CD4-positive, alpha-beta T cell treated with Interleukin-15 for 1 hour (primary cell): ENCODE measurements at places on chromosomes 3 and 15.

DNA sequence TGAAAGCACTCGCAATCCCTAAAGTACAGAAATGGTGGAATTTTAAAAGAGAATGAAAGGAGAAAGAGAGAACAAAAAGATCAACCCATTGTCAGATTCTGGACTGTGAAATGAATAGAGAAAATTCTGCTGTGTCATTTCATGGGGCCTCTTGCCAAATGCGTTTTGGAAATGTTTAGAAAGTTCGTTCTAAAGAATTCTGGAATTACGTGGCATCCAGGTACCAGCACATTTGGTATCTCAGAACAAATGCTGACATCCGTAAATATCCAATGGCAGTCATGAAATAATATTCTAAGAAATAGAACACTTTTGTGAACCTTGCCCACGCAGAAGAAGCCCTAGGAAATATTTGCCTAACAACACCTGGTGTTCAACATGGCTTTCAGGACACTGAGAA is 219.2 kb downstream of the P3H2 start:
- DNase-seq: no peak

DNA sequence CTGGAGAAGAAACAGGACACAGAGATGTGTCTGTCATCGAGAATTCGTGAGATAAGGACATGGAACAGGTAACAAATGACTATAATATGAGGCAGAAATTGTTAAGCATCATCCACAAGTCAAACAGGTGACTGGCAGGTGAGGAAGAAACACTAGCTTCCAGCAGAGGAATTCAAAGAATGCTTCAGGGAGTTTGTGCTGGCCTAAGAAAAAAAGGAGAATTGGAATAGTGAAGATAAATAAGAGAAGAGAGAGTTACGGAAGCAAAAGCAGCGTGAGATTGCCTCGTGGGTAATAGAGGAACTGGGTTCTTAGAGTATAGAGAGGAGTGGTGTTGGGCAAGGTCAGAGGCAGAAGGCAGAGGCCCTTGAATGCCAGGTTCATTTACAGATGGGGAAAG is 22.9 kb upstream of the FGF12 start:
- no peak for DNase-seq

- no peak for DNase-seq
Observed at GRCh38 chr3:151795276-151795675, 18.6 kb upstream of the AADAC start.

DNA sequence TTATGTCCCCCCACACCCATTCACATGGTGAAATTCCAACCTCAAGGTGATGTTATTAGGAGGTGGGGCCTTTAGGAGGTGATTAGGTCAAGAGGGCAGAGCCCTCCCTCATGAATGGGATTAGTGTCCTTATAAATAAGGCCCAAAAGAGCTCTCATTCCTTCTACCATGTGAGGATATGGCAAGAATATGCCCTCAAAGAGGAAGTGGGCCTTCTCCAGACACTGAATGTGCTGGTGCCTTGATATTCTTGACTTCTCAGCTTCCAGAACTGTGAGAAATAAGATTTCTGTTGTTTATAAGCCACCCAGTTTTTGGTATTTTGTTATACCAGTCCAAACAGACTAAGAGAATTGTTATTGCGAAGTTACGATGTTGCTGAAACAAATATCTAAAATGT is 94.4 kb downstream of the ANKRD28 start:
- no peak for DNase-seq

GRCh38 chr15:69290346-69291164 is 8.2 kb upstream of the PAQR5 start:
- no peak for DNase-seq

GRCh38 chr3:184360070-184360928 is 1.1 kb downstream of the CLCN2 start:
- no peak for DNase-seq

DNA sequence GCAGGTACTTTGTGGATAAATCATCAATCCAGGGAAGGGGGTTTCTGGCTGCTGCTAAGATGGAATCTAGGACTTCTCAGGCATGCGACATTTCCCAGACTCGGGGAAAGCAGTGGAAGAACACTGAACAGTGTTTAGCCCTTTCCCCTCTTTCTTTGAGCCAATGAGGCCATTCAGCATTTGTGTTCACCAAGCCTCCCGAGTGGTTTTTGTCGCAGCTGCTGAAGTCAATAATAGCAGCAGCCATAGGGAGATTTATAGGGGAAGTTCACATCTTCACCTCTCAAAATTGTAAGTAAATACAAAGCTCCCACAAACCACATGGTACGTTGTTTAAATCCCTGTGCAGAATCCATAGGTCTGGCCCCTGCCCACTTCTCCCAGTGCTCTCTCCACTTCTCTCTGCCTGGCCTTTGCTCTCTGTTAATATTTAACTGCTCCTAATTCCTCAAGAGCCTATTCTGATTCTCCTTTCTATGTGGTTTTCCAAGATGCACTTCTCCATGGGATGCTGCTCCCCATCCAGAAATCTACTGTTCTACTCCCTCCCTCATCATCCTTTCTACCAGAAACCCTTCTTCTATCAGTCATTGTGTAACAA is 230.7 kb downstream of the SHQ1 start:
- no peak for DNase-seq

DNA sequence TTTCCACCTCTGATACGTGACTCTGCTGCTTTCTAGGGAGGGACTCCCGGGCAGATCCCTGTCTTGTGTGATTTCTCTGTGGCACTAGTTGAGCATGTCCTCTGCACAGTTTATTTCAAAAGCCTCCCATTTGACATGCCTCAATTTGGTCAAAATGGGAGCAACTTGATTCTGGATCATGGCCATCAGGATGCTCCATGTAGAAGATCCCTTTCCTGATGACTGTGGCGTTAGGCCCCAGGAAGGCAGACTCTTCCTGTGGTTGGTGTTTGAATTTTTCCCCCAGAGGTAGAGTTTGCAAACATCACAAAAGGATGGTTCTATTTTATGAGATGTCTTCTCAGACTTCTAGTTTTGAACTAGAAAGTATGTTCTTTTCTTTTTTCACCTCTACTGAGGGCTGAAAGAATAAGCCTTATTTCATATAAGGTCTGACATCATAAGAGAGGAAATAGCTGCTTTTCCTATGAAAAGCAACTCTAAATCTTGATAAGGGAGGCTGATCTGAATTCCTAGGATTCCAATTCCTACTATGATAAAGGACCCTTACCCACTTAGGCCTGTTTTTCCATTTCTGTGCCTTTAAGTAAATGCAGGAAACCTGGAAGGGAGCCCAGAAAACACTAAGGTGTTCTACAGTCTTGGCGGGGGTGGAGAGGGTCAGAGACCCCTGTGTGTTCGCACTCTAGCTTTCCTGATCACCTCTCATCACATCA is 243.8 kb upstream of the CHRM5 start:
- no peak for DNase-seq

DNA sequence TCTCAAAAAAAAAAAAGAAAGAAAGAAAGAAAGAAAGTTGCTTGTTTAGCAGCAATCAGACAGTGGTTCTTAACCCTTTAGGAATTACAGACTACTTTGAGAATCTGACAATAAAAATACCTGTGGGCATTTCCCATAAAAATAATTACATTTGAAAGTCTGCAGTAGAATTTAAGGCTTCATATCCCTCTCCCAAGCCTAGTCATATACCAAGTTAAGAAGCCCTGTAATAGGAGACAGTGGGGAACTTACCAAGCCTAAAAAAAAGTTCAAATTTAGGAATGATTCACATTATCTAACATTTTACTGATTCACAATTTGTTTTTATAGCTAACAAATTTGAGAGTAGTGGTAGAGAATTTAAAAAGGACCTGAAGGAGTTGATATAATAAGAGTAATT is 47.5 kb downstream of the LRRFIP2 start:
- DNase-seq: no peak

DNA sequence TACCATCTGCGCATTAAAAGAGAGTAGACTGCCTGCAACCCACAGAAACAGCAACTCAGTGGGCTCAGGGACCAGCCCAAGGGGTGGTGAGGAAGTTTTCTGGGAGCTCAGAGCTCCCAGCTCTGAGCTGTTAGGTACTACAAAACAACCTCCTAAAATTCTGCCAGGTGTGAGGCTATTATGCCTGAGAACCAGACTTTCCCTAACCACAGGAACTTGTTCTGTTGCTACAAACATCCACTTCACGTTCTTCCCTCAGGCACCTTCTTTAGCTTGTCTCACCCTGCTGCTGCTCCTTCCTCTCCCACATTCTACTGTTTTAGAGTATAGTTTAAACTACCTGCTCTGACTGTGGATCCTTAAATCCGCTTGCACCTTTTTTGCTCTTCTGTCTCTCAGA is 399.4 kb downstream of the ROBO1 start:
- DNase-seq: no peak

- no peak for DNase-seq
Observed at GRCh38 chr3:184300378-184300720, 1.3 kb downstream of the PSMD2 start.

DNA sequence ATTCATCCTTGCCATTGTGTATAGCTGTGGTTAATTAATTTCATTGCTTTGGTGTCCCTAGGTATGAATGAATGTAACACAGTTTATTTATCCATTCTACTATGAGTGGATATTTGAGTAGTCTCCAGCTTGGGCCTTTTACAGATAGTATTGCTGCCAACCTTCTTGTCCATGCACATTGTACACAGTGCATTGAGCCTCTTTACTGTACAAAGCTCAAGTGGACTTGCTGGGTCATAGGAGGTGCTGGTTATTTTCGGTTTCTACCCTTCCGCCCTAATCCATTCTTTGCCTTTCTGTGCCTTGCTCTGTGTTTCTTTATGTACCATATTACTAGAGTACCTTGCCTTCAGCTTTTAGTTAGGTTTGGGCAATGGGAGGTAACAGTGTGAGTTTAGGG is 60.7 kb downstream of the DUT start:
- no peak for DNase-seq

DNA sequence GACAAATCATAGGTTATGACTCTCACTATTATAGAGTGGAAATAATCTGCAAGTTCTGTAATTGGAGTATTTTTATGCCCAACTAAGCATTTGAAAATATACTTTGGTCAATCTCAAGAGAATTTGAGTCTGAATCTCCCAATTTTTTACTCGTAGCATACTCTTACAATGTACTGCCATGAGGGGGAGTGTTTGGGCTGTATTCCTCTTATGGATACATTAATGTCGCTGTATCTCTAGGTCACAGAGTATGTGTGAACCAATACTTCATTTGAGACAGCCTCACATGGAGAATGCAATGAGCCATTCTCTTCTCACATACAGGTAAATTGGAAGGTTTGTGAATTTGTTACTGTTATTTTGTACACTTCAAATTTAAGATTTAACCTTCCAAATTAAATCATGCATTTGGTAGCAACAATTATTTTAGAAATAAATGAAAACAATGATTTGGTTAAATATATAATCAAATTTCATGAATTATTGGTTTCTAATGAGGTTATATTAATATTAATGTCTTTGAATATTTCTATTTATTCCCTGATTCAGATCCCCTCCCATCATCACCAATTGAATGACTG is 5.5 kb upstream of the CD200 start:
- DNase-seq: peak; percentile 36

- DNase-seq: no peak
Observed at GRCh38 chr3:12221663-12222062, 63.0 kb upstream of the TIMP4 start.

GRCh38 chr3:100852840-100853239 is 140.4 kb downstream of the ABI3BP start:
- no peak for DNase-seq

DNA sequence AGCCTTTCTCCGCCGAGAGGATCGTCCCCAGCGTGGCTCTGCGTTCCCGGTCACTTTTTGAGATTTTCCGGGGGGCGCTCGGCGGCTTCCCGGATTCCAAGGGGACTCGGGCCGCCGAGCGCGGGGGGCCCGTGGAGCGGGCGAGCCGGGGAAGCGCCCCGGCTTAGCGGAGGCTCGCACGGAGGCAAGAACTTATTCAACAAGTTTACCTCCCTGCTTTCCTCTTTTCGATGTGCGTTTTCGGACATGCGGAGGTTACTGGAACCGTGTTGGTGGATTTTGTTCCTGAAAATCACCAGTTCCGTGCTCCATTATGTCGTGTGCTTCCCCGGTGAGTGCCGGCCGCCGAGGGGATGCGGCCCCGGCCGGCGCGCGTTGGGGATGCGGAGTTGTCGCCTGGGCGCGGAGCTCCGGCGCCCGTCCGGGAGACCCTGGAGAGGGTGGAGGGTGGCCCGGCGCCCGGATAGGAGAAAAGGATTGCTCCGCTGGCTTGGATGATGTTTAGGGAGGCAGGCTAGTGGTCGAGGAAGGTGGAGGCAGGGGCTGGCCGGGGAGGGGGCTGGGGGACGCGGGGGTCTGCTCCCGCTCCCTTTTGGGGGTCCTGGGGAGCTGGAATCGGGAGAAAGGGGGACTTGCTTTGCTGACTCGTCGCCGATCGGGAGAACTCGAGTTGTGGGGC is 810 bp downstream of the PTPRG start:
- no peak for DNase-seq

DNA sequence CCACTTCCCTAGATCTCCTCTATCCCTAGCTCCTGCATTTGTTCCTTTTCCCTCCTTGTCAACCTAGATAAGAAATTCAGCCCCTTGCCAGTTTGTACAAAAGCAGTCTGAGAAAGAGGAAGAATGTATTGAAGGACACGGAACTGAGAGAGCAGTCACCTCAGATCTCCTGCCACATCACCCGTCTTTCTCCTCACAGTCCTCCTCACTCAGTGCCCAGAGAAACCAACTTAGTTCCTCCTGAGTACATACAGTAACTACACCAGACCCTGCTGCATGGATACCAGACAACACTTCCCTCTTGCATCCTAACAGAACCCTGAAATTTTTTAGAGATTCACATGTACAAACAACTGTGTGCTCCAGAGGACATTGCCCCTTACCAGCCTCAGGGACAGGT is 563.6 kb upstream of the ADAMTS9 start:
- DNase-seq: no peak

- DNase-seq: no peak
Observed at GRCh38 chr15:33315044-33315443, 4.3 kb downstream of the RYR3 start.

DNA sequence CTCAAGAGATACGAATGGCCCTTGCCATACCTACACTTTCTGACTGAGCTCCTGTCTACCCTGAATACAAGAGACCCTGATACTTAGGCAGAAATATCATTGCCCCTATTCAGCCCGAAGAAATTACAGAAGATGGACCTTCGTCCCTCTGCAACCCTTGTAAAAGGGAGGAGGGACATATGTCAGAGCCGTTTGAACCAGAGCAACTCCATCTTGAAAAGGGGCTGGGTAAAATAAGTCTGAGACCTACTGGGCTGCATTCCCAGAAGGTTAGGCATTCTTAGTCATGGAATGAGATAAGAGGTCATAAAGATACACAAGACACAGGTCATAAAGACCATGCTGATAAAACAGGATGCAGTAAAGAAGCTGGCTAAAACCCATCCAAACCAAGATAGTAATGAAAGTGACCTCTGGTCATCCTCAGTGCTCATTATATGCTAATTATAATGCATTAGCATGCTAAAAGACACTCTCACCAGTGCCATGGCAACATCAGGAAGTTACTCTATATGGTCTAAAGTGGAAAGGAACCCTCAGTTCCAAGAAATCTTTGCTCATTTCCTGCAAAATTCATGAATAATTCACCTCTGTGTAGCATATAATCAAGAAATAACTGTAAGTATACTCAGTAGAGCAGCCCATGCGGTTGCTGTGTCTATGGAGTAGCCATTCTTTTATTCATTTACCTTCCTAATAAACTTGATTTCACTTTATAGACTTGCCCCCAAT is 49.7 kb upstream of the GPD1L start:
- no peak for DNase-seq
